GDM1 (cell line): ENCODE measurements at places on chromosomes 12 and 14.

- no peak for DNase-seq
Measured at GRCh38 chr12:108750526-108750925, 19.2 kb upstream of the CORO1C start.

- no peak for DNase-seq
Measured at GRCh38 chr12:6582196-6582595, 14.1 kb upstream of the NOP2 start.

GRCh38 chr14:43413084-43413483 is 1094.0 kb downstream of the FSCB start:
- no peak for DNase-seq

DNA sequence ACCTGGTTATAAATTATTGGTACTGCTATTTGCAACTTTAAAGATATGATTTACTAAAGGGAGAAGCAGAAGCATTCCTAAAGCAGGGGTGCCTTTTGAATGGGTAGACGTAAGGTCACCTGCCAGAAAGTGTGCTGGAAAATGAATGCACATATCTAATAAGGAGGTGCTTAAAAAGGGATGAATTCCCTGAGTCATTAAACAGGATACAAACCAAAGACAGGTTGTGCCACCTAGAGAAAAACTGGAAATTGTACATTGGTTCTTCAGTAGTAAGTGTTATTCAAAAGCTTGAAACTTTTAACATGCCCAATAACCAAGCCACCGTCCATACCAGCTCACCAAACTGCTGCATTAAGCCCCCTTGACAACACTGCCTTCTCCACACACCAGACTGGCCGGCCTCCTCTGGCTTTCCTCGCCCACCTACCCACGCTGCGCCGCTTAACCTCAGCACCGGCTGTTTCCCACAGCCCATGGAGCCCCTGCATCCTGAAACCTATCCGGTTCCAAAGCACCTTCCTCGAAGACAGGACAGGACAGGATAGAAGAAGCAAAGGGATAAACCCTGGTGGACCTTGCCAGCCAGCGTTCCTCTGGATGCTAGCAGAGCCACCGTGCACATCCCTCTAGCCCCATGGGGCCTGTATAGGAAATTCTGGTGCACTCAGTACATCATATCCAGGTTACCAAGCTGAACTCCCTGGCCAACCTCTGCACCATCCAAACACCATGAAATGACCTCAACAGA is 201.5 kb upstream of the CAND1 start:
- no peak for DNase-seq
